ENCODE measurements at places on chromosomes 5 and 9. TPM values are rescaled to one million over a fixed set of nuclear protein-coding genes. Genes with fewer than 3 reads are reported as not detected.

GRCh38 chr9:6072865-6073264 is 57.4 kb upstream of the RANBP6 start:
- no peak for DNase-seq

GRCh38 chr5:151556806-151557205 is 34.3 kb downstream of the FAT2 start:
- DNase-seq: no peak

DNA sequence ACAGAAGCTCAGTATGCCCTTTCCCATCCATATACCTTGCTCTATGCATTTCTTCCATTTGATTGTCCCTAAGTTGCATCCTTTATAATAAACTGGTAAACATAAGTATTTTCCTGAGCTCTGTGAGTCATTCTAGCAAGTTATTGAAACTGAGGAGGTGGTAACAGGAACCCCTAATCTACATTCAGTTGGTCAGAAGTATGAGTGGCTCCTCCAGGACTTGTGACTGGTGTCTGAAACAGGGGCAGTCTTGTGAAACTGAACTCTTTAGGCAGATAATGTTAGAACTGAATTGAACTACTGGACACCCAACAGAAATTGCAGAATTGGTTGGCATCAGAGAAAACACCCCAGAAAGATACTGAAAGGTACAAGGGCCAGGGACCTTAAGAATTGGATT is 133.1 kb upstream of the POU5F2 start:
- no peak for DNase-seq

DNA sequence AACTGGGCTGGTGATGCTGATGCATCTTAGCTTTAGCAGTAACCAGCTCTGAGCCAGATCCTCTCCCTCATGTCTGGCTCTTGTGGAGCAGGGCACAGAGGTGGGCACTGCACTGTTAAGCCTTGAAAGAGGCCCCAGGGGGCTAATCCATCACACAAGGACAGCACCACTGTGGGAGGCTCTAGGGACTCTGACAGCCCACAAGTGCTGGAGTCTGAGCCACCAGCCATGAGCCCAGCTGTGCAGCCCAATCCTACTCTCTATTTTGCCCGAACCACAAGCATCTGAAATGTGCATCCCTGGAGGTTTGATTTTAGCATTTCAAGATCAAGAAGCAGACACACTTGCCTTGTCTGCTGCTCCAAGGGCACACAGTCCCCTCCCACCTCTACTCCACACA is 407.1 kb upstream of the TRPC7 start:
- DNase-seq: no peak

GRCh38 chr9:131214876-131215275 is 61.4 kb downstream of the FAM78A start:
- DNase-seq: no peak

TAL2 gene
- not detected for total RNA-seq

C8G gene
- not detected for total RNA-seq

DNA sequence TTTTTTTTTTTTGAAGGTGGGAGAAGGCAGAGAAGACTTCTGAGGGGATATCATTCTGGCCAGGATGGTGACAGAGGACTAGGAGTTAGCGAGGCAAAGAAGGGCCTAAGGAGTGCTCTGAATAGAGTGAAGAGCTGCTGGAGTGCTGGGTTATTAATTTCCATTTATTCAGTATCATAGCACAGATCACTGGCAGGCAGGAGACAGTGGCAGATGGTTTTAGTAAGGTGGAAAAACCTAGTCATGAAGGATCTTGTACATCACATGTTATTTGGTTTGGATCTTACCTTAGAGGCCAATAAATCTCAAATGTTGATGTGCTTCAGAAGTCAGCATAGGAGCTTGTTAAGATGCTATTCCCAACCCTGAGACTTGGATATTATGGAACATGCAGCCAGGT is 165.5 kb downstream of the TTLL11 start:
- DNase-seq: no peak

DNA sequence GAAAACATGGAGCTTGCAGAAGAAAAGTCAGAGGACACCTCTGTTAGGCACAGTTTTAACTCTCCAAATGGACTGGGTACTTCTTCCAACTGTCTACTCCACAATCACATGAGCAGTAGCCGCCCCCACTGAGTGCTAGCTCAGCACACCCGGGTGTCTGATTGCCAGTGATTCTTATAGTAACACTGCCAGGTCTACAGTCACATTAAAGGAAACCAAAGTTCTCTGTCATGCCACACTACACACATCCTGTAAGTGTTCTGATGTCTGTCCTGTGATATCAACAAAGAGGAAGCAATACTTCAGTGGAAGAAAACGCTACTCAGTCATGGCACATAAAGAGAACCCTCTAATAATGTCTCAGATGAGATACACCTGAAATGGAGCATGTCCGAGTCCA is at the start of gene HAVCR2:
Gene HAVCR2, minus strand, starts transcription at position 69 of the 400 bp plus-strand sequence. Its CDS starts 61 bp downstream, at position 8.
- DNase-seq: no peak

All from MG63 (cell line).